ENCODE measurements at places on chromosomes 3 and 15.

DNA sequence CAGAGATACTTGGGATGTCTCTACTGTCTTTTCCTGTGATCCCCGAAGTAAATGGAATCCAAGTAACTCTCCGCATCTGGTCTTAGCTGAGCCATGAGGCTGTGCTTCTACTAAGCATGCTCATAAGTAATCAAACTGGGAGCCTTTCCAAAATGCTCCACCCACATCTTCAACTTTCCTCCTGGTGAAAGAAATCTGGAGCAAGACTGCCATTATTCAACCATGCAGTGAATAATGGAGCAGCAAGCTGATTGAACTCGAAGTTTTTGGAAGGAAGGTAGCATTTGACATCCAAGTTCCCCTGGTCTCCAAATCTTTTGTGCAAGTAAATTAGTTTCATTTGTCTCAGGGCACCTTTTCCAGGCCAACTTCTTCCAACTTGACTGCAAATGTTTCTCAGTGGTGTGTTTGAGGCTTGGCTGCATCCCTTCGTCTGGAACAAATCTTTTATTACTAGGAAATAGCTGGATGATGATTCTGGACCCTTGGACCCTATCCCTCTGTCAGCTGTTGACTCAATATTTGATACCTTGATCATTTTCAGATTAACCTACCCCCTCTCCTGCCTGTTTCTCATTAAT lies 19.4 kb downstream of the GXYLT2 start:
- DNase-seq: no peak

- DNase-seq: no peak
Measured at GRCh38 chr3:95934181-95934580, 880.2 kb upstream of the EPHA6 start.

- DNase-seq: no peak
Measured at GRCh38 chr3:117356091-117356705, 646.6 kb downstream of the TUSC7 start.

- DNase-seq: no peak
Measured at GRCh38 chr3:73419179-73419803, 205.4 kb downstream of the PDZRN3 start.

DNA sequence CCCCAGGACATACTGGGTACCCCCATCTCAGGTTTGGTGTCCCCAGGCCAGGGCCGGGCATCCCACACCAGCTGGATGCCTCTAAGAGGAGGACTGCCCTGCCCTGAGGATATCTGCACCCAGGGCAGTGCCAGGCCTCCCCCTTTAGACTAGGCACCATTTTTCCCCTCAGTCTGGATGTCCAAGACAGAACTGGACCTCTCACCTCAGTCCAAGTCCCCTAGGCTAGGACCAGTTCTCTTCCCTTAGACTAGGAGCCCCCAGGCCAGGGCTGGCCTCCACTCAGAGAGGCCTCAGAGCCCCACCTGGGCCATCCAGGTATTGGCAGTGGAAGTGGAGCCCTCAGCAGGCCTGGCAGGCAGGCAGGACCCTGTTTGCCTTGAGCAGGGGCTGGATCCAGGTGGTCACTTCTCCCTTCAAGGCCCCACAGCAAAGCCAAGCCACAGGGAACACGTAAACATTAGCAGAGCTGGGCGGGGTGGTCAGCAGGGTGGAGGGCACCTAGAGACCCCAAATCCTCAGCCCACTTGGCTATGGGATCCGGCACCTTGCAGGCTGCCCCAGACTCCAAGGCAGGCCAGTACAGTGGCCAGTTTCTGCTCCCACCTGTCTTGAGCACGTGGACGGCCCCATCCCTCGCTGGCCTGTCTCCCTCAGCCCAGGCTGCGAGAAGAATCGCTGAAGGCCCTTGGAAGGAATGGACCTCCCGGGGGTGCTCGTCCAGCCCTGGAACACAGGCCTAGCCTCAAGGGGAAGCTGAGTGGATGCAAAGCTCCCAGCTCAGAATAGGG lies 28.3 kb downstream of the PTH1R start:
- DNase-seq: no peak

DNA sequence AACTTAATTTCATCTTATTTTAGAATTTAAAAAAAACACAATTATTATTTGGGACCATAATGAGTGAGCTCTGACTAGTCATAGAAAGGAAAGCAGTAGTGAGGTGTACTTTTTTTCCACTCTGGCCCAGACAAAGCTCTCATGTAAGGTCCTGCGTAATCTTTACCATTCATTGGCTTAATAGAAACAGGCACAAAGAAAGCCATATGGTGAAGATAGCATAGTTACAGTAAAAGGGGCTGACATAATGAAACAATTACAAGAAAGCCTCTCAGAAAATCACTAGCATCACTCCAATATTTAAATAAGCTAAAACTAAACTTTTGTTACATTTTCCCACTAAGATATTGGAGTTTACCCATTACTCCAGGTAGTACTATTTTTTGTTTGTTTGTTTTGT lies 384.6 kb upstream of the ALCAM start:
- DNase-seq: no peak

- no peak for DNase-seq
Measured at GRCh38 chr15:51758645-51759044, 7.2 kb downstream of the TMOD2 start.

GRCh38 chr3:46867550-46867898 lies 4.3 kb upstream of the MYL3 start:
- no peak for DNase-seq

- no peak for DNase-seq
Measured at GRCh38 chr3:141326123-141326522, 42.2 kb upstream of the ZBTB38 start.

GRCh38 chr3:134937256-134938028 lies 142.4 kb downstream of the EPHB1 start:
- no peak for DNase-seq

GRCh38 chr3:50375258-50375931 lies 16.1 kb upstream of the TMEM115 start:
- no peak for DNase-seq

DNA sequence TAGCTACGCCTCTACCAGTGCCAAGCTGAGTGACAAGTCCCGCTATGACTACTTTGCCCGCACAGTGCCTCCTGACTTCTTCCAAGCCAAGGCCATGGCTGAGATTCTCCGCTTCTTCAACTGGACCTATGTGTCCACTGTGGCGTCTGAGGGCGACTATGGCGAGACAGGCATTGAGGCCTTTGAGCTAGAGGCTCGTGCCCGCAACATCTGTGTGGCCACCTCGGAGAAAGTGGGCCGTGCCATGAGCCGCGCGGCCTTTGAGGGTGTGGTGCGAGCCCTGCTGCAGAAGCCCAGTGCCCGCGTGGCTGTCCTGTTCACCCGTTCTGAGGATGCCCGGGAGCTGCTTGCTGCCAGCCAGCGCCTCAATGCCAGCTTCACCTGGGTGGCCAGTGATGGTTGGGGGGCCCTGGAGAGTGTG lies 5.7 kb downstream of the GRM2 start:
- no peak for DNase-seq

GRCh38 chr3:184332370-184333090 lies 4.9 kb upstream of the FAM131A start:
- no peak for DNase-seq

- DNase-seq: no peak
Measured at GRCh38 chr15:40043927-40044716, 5.1 kb upstream of the SRP14 start.

DNA sequence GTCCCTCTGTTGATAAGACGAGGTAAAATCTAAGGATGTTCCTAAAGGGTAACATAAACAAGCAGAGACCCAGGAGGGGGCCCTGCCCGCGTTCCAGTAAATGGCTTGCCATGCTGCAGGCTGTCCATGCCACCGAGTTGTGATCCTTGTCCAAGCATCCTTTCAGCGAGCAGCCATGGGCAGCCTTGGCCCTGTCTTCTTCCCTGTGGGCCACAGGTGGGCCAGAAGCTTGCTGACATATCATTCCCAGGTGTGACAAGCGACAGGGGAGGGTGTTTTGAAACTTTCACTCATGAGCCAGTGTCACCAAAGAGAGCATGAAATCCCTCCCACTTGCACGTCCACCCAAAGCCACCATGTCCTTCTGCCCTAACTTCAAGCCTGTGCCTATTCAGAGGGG lies 53.7 kb downstream of the PCSK6 start:
- DNase-seq: no peak

- DNase-seq: no peak
Measured at GRCh38 chr15:36696196-36696595, 116.8 kb downstream of the CDIN1 start.

GRCh38 chr3:161413855-161414210 lies 42.5 kb upstream of the SPTSSB start:
- DNase-seq: no peak

DNA sequence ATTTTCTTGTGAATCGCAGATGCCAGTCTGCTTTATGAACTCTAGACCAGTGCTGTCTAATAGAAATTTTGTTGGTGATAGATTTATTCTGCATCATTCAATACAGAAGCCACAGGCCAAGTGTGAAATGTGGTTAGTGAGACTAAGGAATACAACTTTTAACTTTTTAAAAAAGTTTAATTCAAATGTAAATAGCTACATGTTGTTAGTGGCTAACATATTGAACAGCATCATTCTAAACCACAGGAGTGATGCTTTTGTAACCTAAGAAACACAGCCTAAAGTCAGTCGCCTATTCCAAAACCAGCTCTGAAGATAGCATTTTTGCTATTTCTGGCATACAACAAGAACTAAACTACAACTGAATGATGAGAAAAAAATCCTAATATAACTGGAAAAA lies 164.8 kb upstream of the CBLB start:
- no peak for DNase-seq

GRCh38 chr3:77449459-77450350 lies 409.8 kb downstream of the ROBO2 start:
- DNase-seq: no peak

DNA sequence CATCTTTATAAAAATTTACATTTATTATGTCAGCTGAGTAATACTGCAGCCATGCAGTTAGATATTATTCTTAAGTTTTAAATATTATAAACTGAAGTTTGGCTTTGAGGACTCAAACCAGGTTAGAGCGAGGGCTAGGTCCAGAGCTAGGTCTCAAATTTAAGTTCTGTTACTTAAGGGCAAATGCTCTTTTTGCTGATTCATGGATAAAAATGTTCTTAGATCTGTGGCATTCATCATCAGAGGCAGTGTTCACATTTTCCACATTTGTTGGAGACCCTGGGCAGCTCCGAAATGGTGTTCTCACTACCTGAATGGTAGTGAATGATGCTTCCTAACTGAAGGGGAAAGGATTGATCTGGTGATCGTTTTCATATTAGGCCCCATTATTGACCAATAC lies 121.4 kb upstream of the MB21D2 start:
- DNase-seq: no peak
